HFF-Myc (cell line): ENCODE measurements at places on chromosomes 13 and 19.

- DNase-seq: peak; percentile 86
Measured at GRCh38 chr13:98254513-98254912, 77.4 kb upstream of the RNF113B start.

DNA sequence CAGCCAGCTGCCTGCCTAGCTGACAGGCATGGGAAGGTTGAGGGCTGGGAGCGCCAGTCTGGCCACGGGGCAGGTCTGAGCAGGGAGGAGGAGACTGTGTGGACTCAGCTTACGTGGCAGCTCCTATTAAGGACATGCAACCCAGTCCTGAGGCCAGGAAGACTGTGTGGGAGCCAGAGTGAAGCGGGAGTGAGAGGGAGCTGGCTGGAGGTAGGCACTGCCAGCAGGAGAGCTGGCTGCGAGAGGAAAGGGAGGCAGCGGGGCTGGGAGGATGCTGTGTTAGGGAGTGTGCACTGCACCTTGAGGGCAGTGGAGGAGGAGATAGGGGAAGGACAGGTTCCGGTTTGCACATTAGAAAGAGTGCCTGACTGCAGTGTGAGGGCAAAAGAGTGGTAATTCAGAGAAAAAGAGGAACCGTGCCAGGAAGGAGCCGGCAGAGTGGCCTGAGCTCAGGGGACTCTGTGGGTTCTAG, 99.2 kb downstream of the SLC7A1 start:
- DNase-seq: no peak

GRCh38 chr19:3656073-3656746, 29.6 kb upstream of the CACTIN start:
- peak; percentile 64 for DNase-seq

- DNase-seq: no peak
Measured at GRCh38 chr19:11088506-11089253, 583 bp upstream of the LDLR start.

DNA sequence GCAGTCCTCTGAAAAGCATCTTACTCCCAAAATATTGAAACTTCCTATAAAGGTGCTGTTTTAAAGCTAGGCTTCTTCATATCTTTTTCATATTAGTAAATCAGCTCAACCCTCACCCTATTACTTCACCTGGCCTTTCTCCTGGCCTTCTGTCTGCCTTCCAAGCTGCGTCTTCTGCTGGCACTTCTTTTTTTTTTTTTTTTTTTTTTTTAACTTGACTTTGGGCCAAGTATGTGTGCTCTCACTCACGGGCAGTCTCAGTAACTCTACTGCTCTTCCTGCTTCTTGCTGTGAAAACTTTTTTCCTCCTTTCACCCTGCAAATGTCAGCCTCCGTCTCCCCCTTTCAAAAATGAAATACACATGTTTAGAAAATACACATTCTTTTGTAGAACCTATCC, 41.2 kb upstream of the KCTD4 start:
- DNase-seq: no peak

DNA sequence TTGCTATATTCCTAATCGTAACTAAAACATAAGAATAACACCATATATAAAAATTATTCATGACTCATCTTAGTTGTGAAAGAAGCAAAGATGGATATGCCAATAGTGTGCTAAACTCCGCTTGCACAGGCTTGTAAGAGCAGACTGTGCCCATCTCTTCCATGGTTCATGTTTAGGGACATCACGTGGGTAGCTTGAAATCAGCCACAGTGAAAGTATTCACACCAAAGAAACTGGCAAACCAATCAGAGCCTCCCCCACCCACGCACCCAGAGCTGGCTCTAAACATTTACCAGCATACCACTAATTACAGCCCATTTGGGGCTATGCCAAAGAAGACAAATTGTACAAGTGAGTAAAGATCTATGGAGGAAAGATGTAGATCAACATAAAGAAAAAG, 147.5 kb downstream of the DIAPH3 start:
- no peak for DNase-seq

- DNase-seq: no peak
Measured at GRCh38 chr13:101942038-101942437, 459.8 kb downstream of the FGF14 start.

DNA sequence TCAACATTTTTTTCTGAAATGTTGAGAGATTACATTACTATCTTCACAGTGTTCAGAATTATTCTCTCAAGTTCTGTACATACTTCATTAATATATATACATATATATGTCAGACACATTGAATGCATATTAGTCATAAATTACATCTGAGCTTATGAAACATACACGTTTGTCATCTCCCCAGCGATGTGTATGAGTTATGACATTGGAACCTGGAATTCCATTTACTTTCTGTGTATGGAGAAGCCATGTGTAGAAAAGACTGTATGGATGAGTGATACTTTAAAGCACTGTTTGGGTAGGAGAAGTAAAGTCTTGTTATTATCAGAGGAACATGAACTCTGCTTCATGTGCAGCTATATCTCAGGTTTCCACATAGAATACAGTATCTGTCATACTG, 167.2 kb downstream of the FGF14 start:
- DNase-seq: no peak

- no peak for DNase-seq
Measured at GRCh38 chr13:68895696-68896095, 1211.9 kb upstream of the ATXN8OS start.

GRCh38 chr13:80712026-80712425, 371.1 kb upstream of the SPRY2 start:
- no peak for DNase-seq

DNA sequence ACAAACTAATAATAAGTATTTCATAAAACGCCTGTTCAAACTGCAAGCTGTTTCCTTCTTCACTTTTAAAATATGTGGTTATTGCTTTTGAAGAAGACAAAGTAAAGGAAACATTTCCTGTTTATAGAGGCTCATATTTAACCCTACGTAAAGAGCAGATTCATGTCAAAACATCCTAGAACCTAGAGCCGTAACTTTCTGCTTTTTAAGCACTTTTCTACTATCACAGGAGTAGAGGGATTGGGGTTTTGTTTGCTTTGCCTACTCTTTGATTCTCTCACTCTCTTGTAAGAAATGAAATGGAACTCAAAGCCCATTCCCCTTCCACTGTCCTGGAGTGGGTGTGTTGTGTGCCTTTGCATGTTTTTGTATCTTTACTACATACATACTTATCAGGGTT, 54.0 kb upstream of the GPR183 start:
- DNase-seq: no peak

- DNase-seq: no peak
Measured at GRCh38 chr13:75326173-75327134, 155.5 kb downstream of the TBC1D4 start.

DNA sequence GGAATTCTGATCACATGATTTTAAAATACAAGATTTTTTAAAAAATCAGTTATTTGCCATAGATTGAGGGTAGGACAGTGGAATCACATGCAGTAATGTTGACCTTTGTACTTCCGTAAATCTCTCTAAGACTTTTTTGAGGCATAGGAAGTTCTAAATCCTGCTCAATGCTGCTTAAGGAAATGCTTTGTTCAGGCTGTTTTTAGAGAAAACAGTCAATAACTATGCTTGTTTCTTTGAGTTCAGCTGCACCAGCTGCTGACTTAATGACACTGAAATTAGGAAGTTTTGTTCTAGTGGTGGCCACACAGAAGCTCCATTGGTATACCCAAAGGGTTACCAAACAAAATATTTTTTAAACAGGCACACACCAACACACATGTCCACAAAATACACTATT, 60.9 kb downstream of the KLF12 start:
- DNase-seq: no peak

GRCh38 chr13:20980899-20981298, 78.4 kb upstream of the XPO4 start:
- no peak for DNase-seq

DNA sequence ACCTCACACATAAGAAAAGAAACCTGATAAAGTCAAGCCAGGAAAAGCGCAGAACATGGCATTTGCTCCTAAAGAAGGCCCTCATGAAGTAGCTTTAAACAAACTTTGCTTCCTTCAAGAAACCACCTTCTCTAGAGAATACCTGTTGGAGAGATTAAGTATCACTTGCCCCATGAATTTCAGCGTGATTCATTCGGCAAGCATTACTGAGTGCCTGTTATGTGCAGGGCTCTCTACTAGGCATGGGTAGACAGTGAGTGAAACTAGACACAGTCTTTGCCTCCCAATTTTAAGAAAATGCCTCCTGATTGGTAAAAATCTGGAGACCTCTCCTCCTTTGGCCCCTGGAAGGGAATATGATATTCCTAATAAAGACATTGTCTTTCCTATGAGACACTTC, 475.8 kb upstream of the NBEA start:
- DNase-seq: no peak

DNA sequence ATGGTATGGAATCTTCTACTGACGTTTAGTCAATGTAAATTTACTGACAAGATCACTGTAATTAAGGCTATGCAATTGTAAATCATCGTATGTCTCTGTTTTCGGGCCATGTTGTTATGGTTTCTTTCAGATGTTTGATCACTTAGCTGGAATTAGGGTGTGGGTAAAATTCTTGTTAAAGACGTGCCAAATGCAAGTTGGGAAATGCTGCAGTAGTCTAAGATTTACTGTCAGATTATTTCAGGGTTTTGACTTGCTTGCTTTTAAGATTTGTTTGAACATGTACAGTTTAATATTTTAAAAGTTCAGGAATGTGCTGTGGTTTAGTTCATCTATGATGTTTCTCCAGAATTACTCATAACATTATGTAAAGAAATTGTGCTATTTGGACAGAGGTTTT, 10.8 kb downstream of the NDFIP2 start:
- DNase-seq: peak; percentile 19

DNA sequence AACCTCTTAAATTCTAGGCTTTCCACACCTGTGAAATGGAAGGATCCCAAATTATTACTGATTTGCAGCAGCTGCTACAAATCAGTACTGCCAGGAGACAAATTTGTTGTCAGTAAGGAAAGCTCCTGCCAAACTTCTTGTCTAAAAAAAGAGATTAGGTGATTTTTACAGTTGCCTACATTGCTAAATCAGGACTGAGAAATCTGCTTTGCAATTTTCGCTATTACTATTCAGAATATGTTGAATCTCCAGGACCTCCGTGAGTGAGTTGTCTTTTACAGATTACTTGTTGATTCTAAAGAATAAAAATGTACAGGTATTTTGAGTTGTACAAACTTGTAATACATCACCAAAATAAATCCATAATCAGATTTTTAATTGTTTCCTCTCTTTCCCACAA, 1815.9 kb downstream of the PCDH9 start:
- DNase-seq: no peak

- no peak for DNase-seq
Measured at GRCh38 chr19:48881741-48882657, 9.8 kb downstream of the PPP1R15A start.

DNA sequence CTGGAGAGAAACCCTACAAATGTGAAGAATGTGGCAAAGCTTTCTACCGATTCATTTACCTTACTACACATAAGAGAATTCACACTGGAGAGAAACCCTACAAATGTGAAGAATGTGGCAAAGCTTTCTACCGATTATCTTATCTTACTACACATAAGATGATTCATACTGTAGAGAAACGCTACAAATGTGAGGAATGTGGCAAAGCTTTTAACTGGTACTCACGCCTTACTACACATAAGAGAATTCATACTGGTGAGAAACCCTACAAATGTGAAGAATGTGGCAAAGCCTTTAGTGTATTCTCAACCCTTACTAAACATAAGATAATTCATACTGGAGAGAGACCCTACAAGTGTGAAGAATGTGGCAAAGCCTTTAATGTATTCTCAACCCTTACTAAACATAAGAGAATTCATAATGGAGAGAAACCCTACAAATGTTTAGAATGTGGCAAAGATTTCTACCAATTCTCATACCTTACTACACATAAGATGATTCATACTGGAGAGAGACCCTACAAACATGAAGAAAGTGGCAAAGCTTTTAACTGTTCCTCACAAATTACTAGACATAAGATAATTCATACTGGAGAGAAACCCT, 12.9 kb upstream of the ZNF493 start:
- no peak for DNase-seq

- DNase-seq: peak; percentile 81
Measured at GRCh38 chr13:45367358-45367757, 26.4 kb upstream of the TPT1 start.

GRCh38 chr19:42242069-42242511, 312 bp downstream of the GSK3A start:
- no peak for DNase-seq
